ENCODE measurements at places on chromosomes 2 and 18.

GRCh38 chr2:84830095-84830494 lies 50.8 kb downstream of the TRABD2A start:
- DNase-seq: no peak

- no peak for DNase-seq
These were observed 50.2 kb downstream of the TEX44 start for GRCh38 chr2:231642631-231643494.

GRCh38 chr2:124088616-124089015 lies 63.5 kb downstream of the CNTNAP5 start:
- no peak for DNase-seq

DNA sequence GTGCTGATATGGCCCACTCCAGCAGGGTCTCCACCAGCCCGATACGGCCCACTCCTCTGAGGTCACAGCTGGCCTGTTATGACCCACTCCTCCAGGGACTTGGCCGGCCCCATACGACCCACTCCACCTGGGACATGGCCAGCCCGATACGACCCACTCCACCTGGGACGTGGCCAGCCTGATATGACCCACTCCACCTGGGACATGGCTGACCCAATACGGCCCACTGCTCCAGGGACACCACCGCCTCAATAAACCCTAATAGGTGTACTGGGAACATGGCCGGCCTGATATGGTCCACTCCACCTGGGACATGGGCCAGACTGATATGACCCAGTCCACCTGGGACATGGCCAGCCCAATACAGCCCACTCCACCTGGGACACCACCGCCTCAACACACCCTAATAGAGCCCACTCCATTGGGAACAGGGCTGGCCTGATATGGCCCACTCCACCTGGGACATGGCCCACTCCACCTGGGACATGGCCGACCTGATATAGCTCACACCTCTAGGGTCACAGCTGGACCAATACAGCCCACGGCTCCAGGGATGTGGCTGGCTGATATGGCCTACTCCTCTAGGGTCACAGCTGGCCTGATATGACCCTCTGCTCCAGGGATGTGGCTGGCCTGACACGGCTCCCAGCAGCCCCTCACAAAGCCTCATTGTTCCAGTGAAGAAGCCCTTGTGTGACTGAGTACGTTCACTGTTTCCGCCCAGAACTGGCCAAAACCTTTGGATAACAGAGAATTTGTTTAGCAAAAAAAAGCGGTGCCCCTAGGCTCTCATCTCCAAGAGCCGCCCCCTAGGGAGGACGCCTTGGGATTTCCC lies 245.6 kb downstream of the HDAC4 start:
- DNase-seq: no peak

DNA sequence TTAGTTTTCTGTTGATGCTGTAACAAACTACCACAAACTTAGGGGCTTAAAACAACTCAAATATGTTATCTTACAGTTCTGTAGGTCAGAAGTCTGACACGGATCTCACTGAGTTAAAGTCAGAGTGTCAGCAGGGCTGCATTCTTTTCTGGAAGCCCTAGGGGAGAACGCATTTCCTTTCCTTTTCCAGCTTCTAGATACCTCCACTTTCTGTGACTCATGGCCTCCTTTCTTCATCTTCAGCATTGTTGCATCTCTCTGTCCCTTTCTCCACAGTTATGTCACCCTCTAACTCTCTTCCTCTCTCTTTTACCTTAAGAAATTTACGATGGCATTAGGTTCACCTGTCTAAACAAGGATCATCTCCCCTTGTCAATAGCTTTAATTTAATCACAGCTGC lies 13.3 kb upstream of the PPP4R1 start:
- no peak for DNase-seq

- no peak for DNase-seq
These were observed 358.3 kb upstream of the KLHL29 start for GRCh38 chr2:23026671-23027070.

DNA sequence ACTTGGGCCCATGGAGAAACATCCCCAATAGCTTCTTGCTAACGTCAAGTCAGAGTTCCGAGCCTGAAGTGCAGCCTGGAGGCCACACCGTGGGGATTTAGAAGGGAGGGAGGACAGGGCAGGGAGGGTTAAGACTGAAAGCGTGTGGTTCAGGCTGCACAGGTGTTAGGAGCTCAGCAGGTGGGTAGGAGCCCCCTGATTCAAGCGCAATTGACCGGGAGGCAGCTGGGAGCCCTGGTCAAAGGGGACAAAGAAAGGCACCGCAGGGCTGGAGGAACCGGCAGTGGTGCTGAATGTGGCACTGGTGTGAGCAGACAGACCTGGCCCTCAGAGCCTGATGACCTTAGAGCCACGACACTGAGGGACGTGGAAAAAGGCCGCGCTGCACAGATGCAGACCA lies 149.6 kb downstream of the TMEM18 start:
- DNase-seq: no peak
